ENCODE measurements at places on chromosomes 5 and 9.

DNA sequence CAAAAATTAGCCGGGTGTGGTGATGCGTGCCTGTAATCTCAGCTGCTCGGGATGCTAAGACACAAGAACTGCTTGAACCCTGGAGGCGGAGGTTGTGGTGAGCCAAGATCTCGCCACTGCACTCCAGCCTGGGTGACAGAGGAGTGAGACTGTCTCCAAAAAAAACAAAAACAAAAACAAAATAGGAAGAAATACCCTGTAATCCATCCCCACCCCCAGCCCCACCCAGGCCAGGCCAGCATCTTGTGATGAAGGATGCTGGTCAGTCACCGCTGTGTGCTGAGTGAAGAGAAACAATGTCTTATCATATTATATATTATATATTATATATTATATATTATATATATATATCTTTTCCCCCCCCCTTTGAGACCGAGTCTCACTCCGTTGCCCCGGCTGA lies 15.4 kb upstream of the CCIN start:
- DNase-seq = no peak

DNA sequence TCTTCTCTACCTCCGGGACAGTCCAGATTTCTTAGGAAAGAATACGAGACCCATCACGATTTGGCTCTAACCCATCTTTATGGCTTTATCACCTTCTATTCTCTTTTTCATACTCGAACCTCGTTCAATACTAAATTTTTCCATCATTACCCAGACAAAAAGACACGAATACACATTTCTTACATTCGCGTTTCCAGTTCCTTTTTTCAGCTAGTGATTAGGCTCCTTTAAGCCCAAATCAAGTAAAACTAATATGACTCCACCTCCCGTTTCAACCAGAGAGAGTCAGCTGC lies 506 bp downstream of the ZBTB6 start:
- no peak for DNase-seq

DNA sequence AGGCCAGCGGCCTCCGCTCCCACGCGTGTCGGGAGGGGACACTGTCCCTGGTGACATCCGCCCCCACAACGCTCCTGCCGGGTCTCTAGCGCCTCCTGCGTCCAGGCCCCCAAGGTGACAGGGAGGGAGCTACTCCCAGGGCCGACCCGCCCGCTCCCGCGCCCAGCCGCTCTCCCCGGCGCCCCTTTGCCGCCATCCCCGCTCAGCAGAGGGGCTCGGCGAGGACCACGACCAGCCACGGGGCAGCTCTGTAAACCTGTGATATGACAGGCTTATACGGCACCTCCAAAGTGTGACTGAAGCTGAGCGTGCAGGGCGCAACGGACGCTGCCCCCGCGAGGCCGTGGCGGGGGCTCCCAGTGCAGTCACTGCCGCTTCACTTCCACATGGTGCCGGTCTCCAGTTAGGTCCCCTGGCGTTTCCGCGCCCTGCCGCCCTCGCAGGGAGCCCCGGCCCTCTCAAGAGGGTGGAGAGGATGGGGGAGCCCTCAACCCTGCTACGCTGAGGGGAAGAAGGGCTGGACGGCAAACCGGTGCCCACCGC lies 978 bp upstream of the ADCY2 start:
- no peak for DNase-seq

GRCh38 chr5:166377756-166378155 lies 1913.7 kb upstream of the WWC1 start:
- DNase-seq = no peak

- DNase-seq = no peak
Measured at GRCh38 chr9:71115448-71115975, 5.9 kb downstream of the TRPM3 start.

DNA sequence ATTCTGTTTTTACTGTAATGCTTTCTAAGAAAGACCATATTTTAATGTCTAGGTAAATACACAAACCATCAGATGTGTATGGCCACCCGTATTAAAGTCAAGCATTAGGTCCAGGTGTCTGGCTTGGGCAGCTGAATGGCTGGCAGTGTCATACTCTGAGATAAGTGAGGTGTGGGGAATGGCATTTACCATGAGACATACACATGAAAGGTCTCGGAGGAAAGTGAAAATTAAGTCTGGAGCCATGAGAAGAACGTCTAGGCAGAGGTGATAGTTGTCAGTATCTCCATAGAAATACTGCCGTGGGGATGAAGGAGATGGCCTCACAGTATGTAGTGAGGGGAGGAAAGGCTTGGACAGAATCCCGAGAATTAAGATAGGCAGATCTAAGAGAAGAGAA lies 164.3 kb downstream of the TLE4 start:
- DNase-seq = no peak

Measured in activated gamma-delta T cell (primary cell).